Smooth muscle cell of the umbilical artery (primary cell): ENCODE measurements at places on chromosomes 7 and 10. TPM values are rescaled to one million over a fixed set of nuclear protein-coding genes. Genes with fewer than 3 reads are reported as not detected.

Gene LIPK
- not detected in 2 replicates for total RNA-seq

Gene KIF11
- total RNA-seq: 2.4 and 16.4 TPM in 2 replicates

Gene INHBA
- total RNA-seq: 195 and 257 TPM in 2 replicates

Gene HGF
- 31.6 and 83.4 TPM in 2 replicates for total RNA-seq

Gene NAT16
- not detected in 2 replicates for total RNA-seq

Gene ADAM12
- total RNA-seq: 360 and 389 TPM in 2 replicates

Gene LRRC27
- total RNA-seq: 9.7 and 13.1 TPM in 2 replicates

Gene ITGA8
- under 0.01 and 0.05 TPM in 2 replicates for total RNA-seq

Gene AGAP3
- 44.2 and 84.8 TPM in 2 replicates for total RNA-seq

Gene SMC3
- 18.4 and 30.6 TPM in 2 replicates for total RNA-seq

Gene LBX1
- not detected in 2 replicates for total RNA-seq

Gene HMX2
- not detected in 2 replicates for total RNA-seq

Gene SLC13A1
- not detected in 2 replicates for total RNA-seq

Gene COL13A1
- total RNA-seq: 17.2 and 25.7 TPM in 2 replicates

Gene SIRT1
- total RNA-seq: 14.6 and 18.8 TPM in 2 replicates

Gene TRPV5
- not detected in 2 replicates for total RNA-seq

Gene PIP
- total RNA-seq: not detected in 2 replicates

Gene DRGX
- not detected in 2 replicates for total RNA-seq

Gene RSU1
- total RNA-seq: 56.4 and 83.5 TPM in 2 replicates

Gene ELMO1
- total RNA-seq: under 0.01 and 0.09 TPM in 2 replicates

Gene MYH16
- under 0.01 and 0.32 TPM in 2 replicates for total RNA-seq

Gene MUC3A
- total RNA-seq: not detected in 2 replicates

Gene TEX36
- total RNA-seq: not detected in 2 replicates

Gene RPS24
- 1,473 and 2,150 TPM in 2 replicates for total RNA-seq

Gene MRLN
- total RNA-seq: not detected in 2 replicates

Gene UPK3BL2
- 0.89 and 1.9 TPM in 2 replicates for total RNA-seq
